ENCODE measurements at places on chromosomes 16 and 17.

- DNase-seq: no peak
These were observed 3.6 kb upstream of the MXRA7 start for GRCh38 chr17:76714336-76714735.

DNA sequence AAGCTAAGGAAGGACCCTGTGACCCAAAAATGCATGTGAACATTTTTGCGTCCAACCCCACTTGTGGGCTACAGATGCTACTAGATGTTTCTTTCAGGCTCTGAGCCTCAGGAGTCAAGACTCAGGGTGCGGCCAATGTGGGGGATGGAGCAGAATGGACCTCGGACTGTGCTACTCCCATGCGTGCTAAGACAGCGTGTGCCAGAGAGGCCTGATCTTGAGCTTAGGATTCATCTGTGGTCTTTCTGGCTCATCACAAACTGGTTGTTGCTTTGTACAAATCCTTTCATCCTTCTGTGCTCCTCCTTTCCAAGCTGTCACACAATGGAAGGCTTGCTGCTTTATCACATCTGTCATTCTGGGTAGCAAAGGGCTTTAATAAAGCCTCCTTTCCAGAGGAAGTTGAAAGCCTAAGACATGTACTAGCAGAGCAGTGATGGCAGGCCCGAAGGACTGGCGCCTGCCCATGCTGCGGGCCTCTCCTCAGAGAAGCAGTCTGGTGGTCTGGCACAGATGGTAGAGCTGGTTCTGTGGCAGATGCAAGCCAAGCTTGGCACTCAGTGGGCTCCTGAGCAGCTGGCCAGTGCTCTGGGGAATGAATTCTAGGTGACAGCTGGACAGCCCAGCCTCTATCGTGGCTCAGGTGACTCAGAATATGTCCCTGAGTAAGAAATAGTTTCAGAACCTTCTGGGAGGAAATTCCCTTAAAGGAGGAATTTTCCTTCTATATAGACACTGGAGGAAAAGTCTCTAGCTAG, 27.8 kb downstream of the COG4 start:
- no peak for DNase-seq

- DNase-seq: peak; percentile 62
These were observed at the start of gene ULK2 for GRCh38 chr17:19867329-19868078. ULK2 (minus strand) TSS chr17:19867936; CDS start chr17:19867417, 519 bp downstream.

GRCh38 chr17:16352303-16352666, 984 bp downstream of the CENPV start:
- DNase-seq: no peak

GRCh38 chr17:79466562-79467350, 144.1 kb downstream of the RBFOX3 start:
- no peak for DNase-seq

DNA sequence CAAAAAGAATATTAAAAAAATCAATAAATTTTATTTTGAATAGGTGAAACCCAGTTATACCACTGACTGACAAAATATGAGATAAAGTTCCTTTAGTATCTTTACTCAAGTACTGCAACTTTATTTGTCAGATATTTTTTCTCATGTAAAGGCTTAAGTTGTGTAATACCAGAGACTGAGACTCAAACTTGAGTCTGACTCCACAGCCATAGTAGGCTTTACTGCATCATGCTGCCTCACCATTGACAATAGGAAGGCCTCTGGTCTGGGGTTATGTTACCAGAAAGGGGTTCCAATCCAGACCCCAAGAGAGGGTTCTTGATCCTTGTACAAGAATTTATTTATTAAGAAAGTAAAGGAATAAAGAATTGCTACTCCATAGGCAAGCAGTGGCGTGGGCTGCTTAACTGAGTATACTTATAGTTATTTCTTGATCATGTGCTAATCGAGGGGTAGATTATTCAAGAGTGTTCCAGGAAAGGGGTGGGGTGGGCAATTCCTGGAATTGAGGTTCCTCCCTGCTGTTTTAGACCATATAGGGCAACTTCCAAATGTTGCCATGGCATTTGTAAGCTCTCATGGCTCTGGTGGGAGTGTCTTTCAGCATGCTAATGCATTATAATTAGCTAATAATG, 187.4 kb upstream of the WSB1 start:
- DNase-seq: no peak

- DNase-seq: no peak
These were observed 56.8 kb downstream of the NQO1 start for GRCh38 chr16:69669577-69669976.

DNA sequence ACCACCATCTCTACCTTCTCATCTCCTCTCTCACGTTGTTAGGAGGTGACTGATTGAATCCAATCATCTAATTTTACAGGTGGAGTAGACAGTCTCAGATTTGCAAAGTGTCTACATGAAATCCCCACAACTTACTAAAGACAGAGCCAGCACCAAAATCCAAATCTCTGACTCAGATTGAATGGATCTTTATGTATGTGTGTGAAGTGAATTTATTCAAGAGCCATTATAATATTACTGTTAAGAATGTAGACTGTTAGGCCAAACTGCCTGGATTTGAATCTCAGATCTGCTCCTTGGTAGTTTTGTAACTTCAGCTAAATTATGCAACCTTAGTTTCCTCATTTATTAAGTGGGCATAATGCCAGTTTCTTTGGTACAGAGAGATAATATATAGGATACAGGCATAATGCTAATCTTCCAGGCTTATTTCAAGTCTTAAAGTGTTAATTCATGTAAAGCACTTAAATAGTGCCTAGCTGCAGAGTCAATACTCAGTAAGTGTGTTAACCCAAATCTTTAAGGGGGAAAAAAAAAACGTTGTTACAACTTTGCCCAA, 12.7 kb downstream of the CNEP1R1 start:
- DNase-seq: peak; percentile 70

GRCh38 chr16:67435758-67436164, 4.8 kb downstream of the HSD11B2 start:
- DNase-seq: no peak

GRCh38 chr16:11032922-11033291, 88.5 kb downstream of the CLEC16A start:
- DNase-seq: no peak

- peak; percentile 52 for DNase-seq
These were observed 14.4 kb upstream of the ALDH3A1 start for GRCh38 chr17:19762515-19762961.

GRCh38 chr17:4492721-4493561, 5.7 kb upstream of the SPNS2 start:
- DNase-seq: no peak

DNA sequence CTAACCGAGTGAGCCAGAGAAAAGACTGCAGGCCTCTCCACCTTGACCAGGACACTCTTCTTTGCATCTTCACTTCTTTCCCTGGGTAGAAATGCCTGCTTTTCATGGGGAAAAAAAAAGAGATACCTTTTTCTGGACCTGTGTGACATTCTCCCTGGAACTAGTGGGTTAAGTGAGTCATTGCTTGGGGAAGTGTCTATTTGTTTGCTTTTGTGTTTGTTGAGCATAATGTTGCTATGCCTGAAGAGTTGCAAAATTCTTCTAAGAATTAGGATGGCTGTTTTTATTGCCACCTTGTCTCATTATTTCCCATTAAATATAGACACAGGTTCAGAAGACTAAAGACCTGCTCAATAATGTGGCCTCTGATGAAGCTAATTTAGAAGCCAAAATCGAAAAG, 18.8 kb downstream of the CLUAP1 start:
- no peak for DNase-seq

DNA sequence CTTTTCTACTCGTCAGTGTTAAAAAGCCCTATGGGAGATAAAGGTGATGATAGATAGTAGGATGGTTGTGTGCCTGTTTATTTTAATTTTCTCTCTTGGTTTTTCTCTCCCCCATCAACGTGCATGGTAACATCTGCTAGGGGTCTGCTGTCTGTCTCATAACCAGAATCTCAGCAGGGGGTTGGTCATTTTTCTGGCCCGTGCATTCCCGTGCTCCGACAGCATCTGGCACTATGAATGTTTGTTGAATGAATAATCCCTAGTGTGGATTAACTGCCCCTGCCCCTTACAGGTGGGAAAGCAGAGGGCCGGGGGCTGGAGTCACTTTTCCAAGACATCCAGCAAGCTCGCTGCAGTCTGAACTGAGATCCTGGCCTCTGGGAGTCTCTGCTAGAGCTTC, 6.3 kb downstream of the CA5A start:
- DNase-seq: no peak

DNA sequence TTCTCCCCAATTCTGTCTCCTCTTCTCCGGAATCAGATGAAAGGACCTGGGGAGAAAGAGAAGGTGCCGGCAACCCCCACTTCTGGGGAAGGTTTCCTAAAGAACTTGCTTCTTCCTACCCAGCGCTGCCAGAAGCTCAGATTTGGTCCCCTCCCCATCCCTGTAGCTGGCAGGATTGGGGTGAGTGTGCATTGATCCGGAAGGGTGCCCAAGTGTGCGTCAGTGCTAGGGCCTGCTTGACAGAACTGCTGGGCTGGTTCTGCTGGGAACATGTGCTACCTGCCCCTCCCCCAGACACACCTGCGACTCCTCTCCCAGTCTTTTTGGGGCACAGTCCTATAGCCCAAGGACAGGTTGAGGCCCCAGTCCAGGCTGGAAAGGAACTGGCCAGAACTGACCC, 3.3 kb downstream of the ARL4D start:
- DNase-seq: no peak

- DNase-seq: peak; percentile 58
These were observed 24.6 kb downstream of the GPT2 start for GRCh38 chr16:46908540-46909372.

- DNase-seq: no peak
These were observed 13.1 kb downstream of the MKS1 start for GRCh38 chr17:58205936-58206335.

GRCh38 chr16:22103441-22103840, 11.1 kb downstream of the VWA3A start:
- DNase-seq: no peak

GRCh38 chr17:81911969-81912368, 770 bp upstream of the PCYT2 start:
- no peak for DNase-seq

DNA sequence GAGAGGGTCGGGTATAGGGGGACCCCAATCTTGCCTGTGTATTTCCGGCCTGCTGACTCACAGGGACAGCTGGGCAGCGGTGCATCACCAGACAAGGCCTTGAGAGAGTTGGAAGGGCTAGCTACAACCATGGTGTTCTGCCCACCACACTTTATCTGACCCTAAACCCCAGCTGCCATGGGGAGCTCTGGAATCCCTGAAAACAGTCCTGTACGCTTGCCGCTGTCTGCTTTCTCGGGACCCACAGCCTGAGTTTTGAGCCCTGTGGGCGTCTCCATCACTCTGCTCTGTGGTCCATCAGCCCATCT, 100.4 kb upstream of the GSE1 start:
- DNase-seq: no peak

DNA sequence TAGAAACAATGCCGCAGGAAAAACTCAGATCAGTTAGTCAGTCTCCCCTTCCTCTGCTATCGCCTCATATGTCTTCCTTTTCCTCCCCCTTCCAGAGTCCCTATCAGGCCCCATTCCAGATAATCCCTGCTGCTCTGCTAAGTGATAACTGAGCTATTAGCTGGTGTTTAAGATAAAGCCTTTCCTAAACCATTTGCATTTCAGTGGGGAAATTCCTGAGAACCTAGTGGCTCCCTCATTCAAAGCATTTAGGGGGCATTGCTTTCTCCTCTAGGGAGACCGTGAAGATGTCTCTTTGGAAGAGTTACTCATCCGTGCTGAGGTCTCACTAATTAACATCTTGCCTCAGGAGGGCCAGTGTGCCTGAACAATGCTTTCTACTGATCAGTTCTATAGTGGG, 401.6 kb downstream of the NPIPA7 start:
- DNase-seq: no peak

- DNase-seq: no peak
These were observed 117.3 kb downstream of the ADCY9 start for GRCh38 chr16:3998793-3999478.

GRCh38 chr17:41618341-41619035, 5.9 kb downstream of the KRT17 start:
- no peak for DNase-seq

DNA sequence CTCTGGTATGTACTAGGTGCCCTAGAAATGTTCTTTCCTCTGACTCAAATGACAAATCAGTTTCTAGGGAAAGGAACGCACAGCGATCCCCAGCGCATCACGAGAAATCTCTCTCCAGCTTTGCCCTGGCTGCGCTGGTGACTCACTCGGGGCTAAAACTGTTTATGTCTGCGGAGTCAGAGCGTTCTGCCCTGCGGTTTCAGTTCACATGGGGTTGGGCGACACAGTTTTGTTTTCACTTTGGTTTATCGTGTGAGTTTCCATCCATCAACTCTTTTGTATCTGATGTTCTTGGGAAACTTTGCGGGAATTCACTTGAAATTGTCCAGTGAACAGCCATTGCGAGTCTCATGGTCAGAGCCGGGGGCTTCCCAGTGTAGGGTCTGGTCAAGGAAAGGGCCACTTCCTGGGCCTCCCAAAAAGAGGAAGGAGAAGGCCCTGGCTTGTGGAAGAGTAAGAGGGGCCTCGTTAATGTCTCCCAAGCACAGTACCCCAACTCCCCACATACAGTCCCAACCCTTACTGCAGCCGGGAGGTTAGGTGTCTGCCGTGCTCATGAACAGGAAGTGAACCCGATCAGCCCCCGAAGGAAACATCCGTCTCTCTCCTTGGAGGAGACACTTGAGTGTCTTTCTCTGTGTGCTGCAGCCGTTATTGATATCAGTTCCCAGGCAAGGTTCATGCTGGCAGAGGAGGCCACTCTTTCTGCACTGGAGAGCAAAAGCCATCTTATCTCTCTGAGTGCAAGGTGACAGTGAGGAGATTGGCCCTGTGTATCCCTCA, 643.2 kb downstream of the WWOX start:
- peak; percentile 73 for DNase-seq

DNA sequence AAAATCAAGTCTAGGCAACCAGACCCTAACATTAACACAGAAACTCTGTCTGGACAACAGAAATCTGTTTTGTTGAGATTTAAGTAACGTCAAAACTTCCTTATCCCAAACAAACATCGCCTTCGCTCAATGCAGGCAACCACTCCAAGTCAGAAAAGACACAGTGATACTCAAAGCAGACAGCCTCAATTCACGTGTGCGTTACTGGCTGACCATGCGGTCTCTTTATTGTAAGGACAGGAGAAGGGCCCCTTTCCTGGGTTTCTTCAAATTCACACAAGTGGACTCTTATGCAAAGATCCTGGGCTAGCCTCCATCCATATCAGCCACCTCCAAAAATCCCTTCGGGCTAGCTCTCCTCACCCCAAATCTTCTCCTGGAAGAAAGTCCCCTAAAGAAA, 467.7 kb downstream of the SOX9 start:
- no peak for DNase-seq

DNA sequence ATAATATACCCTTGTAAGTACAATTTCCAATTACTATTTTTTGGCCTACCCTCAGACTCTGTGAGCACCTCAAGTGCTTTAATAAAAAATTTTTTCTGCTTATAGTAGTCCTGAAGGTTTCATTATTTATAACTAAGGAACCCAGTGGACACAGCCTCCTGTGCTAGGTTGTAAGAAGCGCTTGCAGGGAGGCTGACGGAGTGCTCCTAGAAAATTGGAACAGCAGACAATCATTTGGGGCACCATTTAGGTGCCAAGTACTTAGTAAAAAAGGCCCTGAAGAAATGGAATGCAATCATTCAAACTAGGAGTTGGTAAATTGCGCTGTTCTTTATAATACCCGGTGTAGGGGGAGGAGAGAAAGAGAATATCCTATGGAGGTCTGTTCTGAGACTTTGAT, 19.8 kb downstream of the CA10 start:
- no peak for DNase-seq

GRCh38 chr16:23741675-23742303, 13.0 kb upstream of the CHP2 start:
- no peak for DNase-seq

- peak; percentile 49 for DNase-seq
These were observed 335 bp downstream of the TMEM11 start for GRCh38 chr17:21213638-21214014.

GRCh38 chr17:66995944-66996343, 31.4 kb downstream of the CACNG4 start:
- no peak for DNase-seq

Data from inflammatory macrophage (primary cell).